ENCODE measurements at places on chromosomes 1 and 21.

GRCh38 chr1:33848205-33848937 is 15.5 kb upstream of the HMGB4 start:
- DNase-seq: no peak

- DNase-seq: peak; percentile 61
Measured at GRCh38 chr1:9615316-9616063, 26.8 kb downstream of the TMEM201 start.

GRCh38 chr1:8607906-8608305 is 209.5 kb downstream of the RERE start:
- DNase-seq: no peak

- DNase-seq: no peak
Measured at GRCh38 chr1:147463022-147463421, 78.3 kb upstream of the BCL9 start.

GRCh38 chr1:164559342-164560051 is 513 bp downstream of the PBX1 start:
- DNase-seq: no peak

DNA sequence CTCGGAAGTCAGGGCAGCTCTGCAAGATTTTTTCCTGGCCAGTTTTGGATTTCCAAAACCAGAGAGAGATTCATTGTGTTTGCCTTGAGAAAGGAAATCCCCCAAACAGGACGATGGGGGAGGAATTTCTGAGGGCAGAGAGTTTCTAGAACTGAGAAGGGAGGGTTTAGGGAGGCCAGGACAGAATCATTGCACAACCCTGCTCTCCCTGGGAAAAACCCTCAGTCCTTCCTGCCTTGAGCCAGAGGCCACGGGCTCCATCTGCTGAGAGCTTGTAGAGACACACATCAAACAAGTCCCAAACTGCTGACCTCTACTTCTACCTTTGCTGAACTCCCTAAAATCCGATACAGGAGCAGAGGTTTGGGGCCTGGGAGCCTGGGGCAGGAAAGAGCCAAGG is 99.7 kb downstream of the NMNAT2 start:
- DNase-seq: no peak

- no peak for DNase-seq
Measured at GRCh38 chr1:3905266-3905952, 5.3 kb upstream of the C1orf174 start.

DNA sequence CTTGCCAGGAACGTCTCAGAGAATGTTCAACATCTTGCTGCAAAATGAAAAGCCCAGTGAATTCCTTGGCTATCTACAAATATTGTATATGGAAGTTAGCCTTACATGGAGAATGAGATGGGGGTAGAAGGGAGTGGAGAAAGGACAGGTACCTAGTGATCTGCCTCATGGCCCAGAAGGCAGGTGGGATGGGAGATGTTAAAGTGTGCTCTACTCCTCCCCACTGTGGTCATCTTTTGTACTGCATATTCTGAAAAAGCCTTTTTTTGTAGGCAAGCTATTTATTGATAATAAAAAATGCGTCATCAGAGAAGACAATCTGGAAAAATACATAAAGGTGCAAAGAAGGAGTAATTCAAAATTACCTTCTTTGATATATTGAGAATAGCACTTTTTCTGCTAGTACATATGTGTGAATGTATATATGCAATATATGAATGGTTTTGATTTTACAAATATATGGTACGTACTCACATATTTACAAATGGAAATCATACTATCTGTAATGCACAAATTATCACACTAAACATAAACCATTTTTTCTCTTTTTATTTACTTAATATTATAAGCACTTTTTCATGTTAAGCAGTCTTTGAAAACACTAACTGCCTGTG is 19.1 kb upstream of the SLC5A9 start:
- DNase-seq: peak; percentile 7

- DNase-seq: peak; percentile 31
Measured at GRCh38 chr21:35138665-35139381, 89.7 kb upstream of the RUNX1 start.

DNA sequence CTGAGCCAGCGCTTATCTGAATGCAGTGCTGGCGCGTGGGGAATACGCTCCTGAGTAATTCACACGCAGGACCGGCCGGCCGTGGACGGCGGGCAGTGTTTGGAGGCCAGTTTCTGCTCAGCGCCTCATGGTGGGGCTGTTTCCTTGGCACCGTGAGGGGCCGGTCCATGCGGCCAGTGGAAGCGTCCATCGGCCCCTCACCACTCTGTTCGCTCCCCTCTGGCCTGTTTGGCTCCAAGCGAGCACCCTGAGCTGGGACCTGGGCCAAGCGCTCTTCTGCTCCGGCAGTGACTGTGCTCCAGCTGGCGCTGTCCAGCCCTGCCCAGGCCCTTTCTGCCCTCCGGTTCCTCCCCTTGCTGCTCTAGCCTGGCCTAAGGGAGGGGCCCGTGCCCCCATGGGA is 16.3 kb upstream of the PLCH2 start:
- DNase-seq: no peak

- DNase-seq: no peak
Measured at GRCh38 chr21:44460441-44460755, 5.1 kb downstream of the LRRC3 start.
